ENCODE measurements at places on chromosomes 4 and X.

GRCh38 chrX:153700376-153700945, 12.7 kb downstream of the SLC6A8 start:
- no peak for DNase-seq

DNA sequence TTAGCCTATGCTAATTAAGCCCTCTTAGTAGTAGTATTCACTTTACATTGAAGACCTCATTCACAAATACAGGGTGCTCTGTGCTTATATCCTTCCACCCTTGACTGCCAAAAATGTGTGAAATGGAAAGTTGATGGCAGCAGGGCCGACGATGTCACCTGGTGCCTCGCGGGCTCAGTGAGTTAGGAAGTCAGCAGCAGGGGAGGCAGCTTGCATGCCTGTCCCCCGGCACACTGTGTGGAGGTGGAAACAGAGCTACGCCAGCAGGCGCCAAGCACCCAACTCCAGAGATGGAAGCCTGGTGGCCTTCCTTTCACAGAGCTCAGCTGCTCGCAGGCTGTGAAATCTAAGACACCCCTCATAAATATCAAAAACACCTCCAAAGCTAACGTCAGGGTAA, 8.4 kb downstream of the MSL3 start:
- no peak for DNase-seq

- no peak for DNase-seq
Observed at GRCh38 chrX:43813898-43814297, 68.4 kb downstream of the MAOB start.

DNA sequence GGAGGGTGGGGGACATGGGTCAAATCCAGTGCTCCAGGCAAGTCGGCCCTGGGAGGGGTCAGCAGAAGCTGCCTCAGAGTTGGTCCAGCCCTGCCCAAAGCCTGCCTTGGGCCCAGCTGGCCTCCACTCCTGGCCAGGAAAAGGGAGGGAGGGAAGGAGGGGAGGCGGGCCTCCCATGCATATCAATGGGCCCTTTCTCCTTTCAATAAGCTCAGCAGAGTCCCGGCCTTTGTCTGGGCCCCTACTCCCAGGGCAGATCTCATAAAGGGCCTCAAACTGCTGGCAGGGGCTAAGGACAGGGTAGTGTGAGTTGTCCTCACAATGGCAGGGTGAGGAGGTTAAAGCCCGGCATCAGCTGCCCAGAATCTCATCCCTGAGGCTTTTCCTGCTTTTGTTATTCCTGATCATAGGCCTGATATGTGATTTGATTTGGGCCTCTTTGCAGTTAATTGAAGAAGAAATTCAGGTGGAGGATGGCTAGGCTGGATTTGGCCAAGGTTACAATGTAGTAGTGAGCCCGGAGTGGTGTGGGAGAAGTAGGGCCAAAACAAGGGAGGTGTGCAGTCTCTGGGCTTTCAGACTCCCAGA, 121.1 kb upstream of the ATP6AP2 start:
- peak; percentile 6 for DNase-seq

GRCh38 chrX:70998411-70999027, 67.6 kb upstream of the SLC7A3 start:
- DNase-seq, result no peak

GRCh38 chrX:117839544-117839943, 277.1 kb downstream of the KLHL13 start:
- no peak for DNase-seq

GRCh38 chr4:26356081-26356501, 35.3 kb downstream of the RBPJ start:
- DNase-seq, result peak; percentile 16

DNA sequence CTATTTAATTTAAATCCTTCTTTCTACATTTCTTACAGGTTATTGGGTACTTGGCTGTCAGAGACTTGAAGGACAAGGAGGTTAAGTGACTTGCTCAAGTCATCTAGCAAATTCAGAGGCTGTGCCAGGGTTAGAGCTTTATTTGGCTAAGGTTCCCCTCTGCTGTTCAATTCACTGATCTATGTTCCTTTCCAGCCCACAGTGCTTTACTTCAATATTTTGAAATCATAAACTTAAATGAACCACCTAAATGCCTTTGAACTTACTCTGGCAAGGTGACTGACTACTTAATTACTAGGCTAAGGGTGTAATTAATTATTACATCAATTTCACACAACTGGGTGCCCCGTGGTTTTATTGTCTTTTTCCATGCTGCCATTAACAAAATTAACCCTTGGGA, 288.7 kb downstream of the CAMK2D start:
- no peak for DNase-seq

- no peak for DNase-seq
Observed at GRCh38 chr4:10552591-10553280, 95.5 kb upstream of the ZNF518B start.
